Activated T-helper 2 cell treated with anti-CD3 and anti-CD28 coated beads, Interferon-gamma antibody, Interleukin-2, Interleukin-4, amounts not matched to agents 10 μg/mL and 5 μg/mL and 100 μg/mL, durations not matched to agents 14 hours and 24 hours and 36 hours (primary cell): ENCODE measurements at places on chromosomes 1 and 21.

DNA sequence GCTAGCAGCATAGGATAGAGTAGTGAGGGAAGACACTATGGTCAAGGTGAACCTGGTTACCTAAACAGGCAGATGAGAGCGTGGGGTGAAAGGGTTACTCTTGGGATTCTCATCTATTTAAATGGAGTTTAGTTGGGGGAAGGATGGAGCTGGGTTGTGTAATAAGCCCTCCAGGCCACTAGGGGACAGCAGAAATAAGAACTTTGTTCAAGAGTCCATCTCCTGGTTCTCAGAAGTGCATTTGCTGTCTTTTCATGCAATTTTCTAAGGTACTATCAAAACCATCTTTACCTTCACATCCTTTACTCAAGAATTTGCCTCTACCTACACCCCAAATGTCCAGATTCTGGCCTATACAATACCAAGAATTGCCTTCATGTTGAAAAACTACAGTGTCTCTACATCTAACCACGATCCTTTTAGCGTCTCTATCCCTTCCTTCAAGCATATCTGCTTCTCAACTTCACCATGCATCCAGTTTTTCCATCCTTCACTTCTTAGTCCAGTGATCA, 28.0 kb downstream of the SLAMF1 start:
- H3K27me3 ChIP-seq = no peaks in the 10 kb centered on the region
- DNase-seq = no peak
- peaks cover 54% of the 10 kb centered on the region for H3K4me1 ChIP-seq
- peak overlapping the region; percentile 66 for H3K27ac ChIP-seq
- H3K36me3 ChIP-seq = peaks cover 85% of the 10 kb centered on the region
- H3K4me3 ChIP-seq = no peak overlapping the region

- no peak overlapping the region for H3K4me3 ChIP-seq
- H3K4me1 ChIP-seq = peaks cover 48% of the 10 kb centered on the region
- DNase-seq = no peak
- no peaks in the 10 kb centered on the region for H3K27me3 ChIP-seq
- no peak overlapping the region for H3K27ac ChIP-seq
- H3K36me3 ChIP-seq = peaks cover 67% of the 10 kb centered on the region
These were observed 7.6 kb downstream of the TTF2 start for GRCh38 chr1:117067533-117068370.

- H3K36me3 ChIP-seq = no peaks in the 10 kb centered on the region
- no peak overlapping the region for H3K4me3 ChIP-seq
- peaks cover 5% of the 10 kb centered on the region for H3K27me3 ChIP-seq
- H3K4me1 ChIP-seq = no peaks in the 10 kb centered on the region
- no peak overlapping the region for H3K27ac ChIP-seq
These were observed 56.4 kb downstream of the WDR3 start for GRCh38 chr1:117985973-117986372.

DNA sequence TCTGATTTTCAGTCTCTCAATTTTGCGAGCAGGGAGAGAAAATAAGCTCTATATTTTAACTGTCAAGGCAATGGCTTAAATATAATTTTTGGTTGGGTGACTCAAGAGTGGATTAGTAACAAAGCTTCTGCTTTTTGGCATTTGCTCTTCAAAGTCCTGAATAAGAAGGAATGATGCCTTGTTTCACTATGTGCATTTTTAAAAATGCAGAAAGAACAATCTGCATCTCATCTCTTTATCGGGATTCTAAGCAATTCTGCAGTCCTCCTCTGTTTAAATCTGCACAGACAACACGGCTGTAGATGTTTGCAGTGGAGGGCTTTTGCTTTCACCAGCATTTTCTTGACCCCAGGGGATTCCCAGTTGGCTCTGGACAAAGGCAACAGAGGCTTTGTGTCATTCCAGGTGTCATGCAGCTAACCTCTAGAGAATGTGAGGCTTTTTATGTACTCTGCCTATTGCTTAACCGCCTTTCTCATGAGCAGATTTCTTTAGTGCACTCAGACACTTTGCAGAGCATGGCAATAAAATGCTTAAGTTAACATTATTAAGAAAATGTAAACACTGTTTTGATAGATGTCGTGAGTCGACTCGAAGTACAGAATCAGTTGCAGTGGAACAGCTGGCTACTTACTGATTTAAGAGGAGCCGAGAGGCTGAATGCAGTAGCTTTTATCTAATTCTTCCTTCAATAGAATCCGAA, 783.2 kb upstream of the NEGR1 start:
- no peaks in the 10 kb centered on the region for H3K4me1 ChIP-seq
- H3K4me3 ChIP-seq = no peak overlapping the region
- H3K27me3 ChIP-seq = no peaks in the 10 kb centered on the region
- no peaks in the 10 kb centered on the region for H3K36me3 ChIP-seq
- no peak overlapping the region for H3K27ac ChIP-seq

- H3K27ac ChIP-seq = no peak overlapping the region
- H3K4me1 ChIP-seq = peaks cover 12% of the 10 kb centered on the region
- no peak overlapping the region for H3K4me3 ChIP-seq
- H3K27me3 ChIP-seq = peaks cover 7% of the 10 kb centered on the region
These were observed 105.9 kb upstream of the EDEM3 start for GRCh38 chr1:184860535-184860934.

DNA sequence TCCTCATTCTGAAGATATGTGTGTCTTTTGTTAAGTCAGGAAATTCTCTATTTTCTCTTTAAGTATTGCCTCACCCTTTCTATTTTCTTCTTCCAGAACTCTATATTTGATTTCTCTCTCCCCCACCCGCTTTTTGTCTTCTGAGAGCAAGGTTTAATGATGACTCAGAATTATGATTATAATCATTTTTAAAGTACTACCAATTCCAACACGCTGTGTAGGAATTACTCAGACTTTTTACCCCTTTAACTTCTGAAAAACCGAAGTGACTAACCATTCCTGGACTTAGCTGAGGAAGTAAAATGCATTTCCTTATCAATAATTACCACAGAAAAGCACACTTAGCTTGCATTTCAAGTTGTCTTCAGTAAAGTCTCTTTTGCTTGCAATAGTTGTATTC, 20.8 kb upstream of the SCYL3 start:
- no peak for DNase-seq
- H3K36me3 ChIP-seq = no peaks in the 10 kb centered on the region
- H3K4me1 ChIP-seq = peaks cover 19% of the 10 kb centered on the region
- H3K27me3 ChIP-seq = no peaks in the 10 kb centered on the region

GRCh38 chr1:108017698-108018097, 52.7 kb upstream of the VAV3 start:
- H3K4me1 ChIP-seq = peaks cover 7% of the 10 kb centered on the region
- H3K4me3 ChIP-seq = no peak overlapping the region
- DNase-seq = no peak
- H3K36me3 ChIP-seq = no peaks in the 10 kb centered on the region
- peaks cover 4% of the 10 kb centered on the region for H3K27me3 ChIP-seq
- no peak overlapping the region for H3K27ac ChIP-seq

DNA sequence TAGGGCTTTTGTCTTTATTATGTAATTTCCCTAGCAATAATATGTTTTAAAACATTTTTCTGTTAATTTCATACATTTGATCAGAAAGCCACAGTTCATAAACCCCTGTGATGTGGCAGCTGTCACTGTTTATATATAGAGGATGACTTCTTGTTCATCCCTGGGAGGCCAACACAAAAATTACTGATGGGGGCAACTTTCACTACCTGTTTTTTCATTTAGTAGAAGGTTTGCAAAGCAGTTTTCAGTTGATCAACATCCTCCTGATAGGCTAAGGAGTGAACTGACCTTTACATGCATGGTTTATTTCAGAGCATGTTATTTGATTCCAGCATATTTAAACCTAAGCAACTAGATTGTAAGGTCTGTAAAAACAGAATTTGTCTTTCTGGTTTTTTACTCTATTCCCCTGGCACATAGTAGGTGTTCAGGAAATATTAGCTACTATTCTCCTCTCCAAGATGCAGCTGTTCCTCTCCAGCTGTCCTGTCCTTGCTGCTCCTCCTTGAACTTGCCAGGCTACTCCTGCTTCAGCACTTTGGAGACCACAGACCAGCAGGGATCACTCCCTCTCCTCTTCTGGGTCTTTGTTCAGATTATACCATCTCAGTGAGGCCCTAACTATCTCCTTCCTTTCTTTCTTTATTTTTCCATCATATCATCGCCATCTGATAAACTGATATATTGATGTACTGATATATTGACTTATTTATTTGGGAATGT, 54.7 kb downstream of the ROR1 start:
- no peak overlapping the region for H3K27ac ChIP-seq
- H3K4me3 ChIP-seq = no peak overlapping the region
- DNase-seq = no peak
- H3K27me3 ChIP-seq = peaks cover 6% of the 10 kb centered on the region
- H3K36me3 ChIP-seq = no peaks in the 10 kb centered on the region
- no peaks in the 10 kb centered on the region for H3K4me1 ChIP-seq

- no peak overlapping the region for H3K27ac ChIP-seq
- no peak for DNase-seq
- no peaks in the 10 kb centered on the region for H3K36me3 ChIP-seq
- H3K4me3 ChIP-seq = no peak overlapping the region
- H3K27me3 ChIP-seq = peaks cover 3% of the 10 kb centered on the region
- H3K4me1 ChIP-seq = peaks cover 5% of the 10 kb centered on the region
These were observed 86.8 kb upstream of the PUM1 start for GRCh38 chr1:31152181-31152795.

DNA sequence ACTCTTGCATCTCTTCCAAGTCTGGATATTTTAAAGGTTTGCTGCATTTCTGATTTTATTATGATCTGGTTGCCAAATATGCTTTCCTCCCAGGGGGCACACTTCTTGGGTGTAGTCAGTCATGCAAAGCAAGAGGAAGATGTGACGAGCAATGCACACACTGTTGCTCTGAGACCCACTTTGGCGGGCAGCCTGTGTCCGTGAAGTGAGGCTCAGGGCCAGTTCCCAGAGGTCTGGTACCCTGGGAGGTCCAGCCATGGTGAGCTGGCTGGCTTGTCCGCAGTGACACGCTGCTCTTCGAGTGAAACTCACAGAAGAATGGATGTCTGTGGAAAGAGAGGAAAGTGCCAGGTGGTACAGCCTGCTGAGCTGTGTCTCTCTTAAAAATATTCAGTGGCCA, 52.8 kb upstream of the EDN2 start:
- DNase-seq = no peak
- H3K36me3 ChIP-seq = peaks cover 68% of the 10 kb centered on the region
- no peak overlapping the region for H3K4me3 ChIP-seq
- H3K27ac ChIP-seq = no peak overlapping the region
- peaks cover 5% of the 10 kb centered on the region for H3K4me1 ChIP-seq

DNA sequence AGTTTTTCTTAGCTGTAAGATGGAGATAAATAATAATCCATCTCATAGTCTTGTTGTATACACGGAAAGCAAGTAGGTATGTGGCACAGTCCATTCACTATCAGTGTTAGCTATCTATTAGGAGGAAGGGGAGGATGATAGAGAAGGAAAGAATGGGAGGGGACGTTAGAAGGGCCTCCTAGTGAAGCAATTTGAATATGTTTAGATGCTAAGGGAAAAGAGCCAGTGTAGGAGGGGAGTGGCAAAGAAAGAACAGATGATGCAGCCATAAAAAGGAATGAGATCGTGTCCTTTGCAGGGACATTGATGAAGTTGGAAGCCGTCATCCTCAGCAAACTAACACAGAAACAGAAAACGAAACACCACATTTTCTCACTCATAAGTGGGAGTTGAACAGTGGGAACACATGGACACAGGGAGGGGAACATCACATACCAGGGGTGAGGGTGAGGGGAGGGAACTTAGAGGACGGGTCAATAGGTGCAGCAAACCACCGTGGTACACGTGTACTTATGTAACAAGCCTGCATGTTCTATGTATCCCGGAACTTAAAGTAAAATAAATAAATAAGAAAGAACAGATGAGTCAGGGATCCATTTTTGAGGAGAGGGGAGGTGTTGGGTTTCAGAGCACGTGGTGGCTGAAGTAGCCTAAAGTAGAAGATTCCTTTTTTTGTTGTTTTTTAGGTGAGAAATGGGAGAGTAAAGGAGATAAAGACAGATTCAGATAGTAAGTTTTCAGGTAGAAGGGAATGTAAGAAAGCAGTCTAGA, 124.1 kb downstream of the POU2F1 start:
- DNase-seq = no peak
- H3K36me3 ChIP-seq = no peaks in the 10 kb centered on the region
- H3K27ac ChIP-seq = no peak overlapping the region
- no peaks in the 10 kb centered on the region for H3K27me3 ChIP-seq
- no peak overlapping the region for H3K4me3 ChIP-seq
- peaks cover 3% of the 10 kb centered on the region for H3K4me1 ChIP-seq

DNA sequence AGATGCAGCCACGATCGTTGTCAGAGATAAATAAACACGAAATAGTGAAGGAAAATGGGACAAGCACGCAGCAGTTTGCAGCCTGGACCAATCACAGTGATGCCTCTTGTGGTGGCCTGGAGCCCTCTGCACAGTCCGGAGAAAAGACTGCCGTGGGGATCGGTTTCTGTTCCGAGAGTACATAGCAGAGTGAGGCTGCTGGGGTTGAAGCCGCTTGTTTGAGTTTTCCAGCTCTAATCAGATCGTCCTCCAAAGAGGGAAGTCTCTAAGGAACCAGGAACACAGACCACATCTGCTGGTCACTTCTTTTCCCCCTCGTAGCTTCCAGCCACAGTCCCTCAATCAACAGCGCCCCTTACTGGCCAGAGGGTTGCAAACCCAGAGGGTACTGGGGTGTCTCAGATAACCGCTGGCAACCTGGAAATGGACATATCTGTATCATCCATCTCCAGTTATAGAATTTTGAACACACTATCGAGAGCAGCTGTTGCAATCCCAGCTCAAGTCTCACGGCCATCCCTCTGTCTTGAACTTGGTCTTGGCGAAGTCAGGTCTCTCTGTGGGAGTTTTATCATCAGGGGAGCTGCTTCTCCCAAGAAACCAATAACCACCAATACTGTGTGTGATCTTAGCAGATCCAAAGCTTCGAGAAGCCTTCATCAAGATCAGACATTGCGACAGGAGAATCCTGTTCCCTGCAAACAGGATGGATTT, 57.4 kb downstream of the OLIG1 start:
- H3K4me1 ChIP-seq = no peaks in the 10 kb centered on the region
- DNase-seq = peak; percentile 33
- H3K4me3 ChIP-seq = peak overlapping the region; percentile 38

- H3K36me3 ChIP-seq = no peaks in the 10 kb centered on the region
- no peaks in the 10 kb centered on the region for H3K4me1 ChIP-seq
- no peaks in the 10 kb centered on the region for H3K27me3 ChIP-seq
- H3K27ac ChIP-seq = no peak overlapping the region
- DNase-seq = no peak
These were observed 74.0 kb upstream of the ADAMTS5 start for GRCh38 chr21:27040738-27041469.
